ENCODE measurements at places on chromosomes 12 and 14.

DNA sequence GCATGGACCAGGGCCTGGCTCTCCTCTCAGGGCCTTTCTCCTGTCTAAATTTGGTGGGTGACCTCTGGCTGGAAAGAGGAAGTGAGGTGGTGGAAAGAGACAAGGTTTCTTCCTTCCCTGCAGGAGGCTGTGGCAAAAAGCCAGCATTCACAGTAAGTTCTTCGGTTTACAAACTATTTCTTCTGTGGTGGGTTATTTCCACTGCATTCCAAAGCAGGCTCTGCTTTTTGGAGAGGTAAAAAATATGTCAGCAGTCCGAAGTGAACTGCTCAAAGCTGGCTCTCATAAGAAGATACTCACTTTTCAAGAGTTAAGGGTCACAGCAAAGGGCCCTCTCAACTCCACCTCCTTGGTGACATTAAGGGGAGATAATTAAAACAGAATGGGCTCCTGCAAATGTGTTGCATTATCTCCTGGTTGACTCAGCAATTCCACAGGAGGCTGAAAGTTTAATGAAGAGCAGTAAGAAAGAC is 48.9 kb upstream of the POC1B start:
- no peak for DNase-seq

DNA sequence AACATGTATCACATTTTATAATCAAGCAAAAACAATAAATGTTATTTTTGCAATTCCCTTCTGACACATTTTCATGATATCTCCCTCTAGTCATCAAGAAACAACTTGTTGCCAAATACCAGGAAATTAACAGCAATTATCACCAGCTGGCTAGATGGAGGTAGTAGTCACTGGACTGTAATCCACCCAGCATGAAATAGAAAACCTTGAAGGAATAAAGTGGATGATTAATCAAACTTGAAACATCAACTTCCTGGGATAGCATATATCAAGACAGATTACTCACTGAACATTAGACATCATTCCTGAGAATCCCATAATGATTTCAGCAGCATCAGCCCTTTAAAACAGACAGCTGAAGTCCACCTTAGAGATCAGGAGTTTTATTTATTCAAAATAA is 259.0 kb downstream of the CCDC59 start:
- DNase-seq, result no peak

GRCh38 chr14:80809663-80810062 is 131.9 kb downstream of the CEP128 start:
- no peak for DNase-seq

DNA sequence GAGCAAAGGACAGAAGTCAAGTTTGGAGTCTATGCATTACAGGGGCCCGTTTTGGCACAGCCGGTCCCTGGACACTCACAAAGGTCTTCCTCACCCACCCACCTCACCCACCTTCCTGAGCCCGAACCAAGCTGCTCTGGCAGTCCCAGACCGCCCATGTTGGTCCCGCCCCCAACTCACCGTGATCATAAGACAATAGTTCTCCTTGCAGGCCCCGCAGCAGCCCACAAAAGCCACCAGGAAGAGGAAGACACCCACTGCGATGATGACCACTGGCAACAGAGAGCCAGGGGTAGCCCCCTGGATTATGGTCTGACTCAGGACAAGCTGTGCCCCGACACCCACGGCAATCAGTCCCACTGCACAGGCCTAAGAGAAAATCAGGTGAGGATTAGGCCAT is 1.8 kb downstream of the CD63 start:
- DNase-seq, result no peak

GRCh38 chr12:22275843-22276242 is 58.7 kb downstream of the ST8SIA1 start:
- DNase-seq, result no peak

DNA sequence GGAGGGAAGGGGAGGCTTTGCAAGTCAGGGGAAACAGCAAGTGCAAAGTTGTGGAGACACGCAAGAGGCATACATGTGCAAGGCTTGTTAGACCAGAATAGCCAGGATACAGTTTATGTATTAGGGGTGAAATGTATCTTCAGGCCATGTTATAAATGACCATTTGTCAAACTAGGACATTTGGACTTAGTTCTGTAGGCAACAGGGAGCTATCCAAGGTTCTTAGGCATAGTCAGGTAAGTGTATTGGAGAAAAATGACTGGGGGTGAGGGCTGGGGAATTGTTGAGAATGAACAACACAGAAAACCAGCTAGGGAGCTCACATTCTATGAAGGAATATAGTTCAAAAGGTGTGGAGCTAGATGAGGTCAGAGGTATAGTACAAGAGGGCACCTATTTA is 42.5 kb downstream of the TPH2 start:
- DNase-seq, result no peak

DNA sequence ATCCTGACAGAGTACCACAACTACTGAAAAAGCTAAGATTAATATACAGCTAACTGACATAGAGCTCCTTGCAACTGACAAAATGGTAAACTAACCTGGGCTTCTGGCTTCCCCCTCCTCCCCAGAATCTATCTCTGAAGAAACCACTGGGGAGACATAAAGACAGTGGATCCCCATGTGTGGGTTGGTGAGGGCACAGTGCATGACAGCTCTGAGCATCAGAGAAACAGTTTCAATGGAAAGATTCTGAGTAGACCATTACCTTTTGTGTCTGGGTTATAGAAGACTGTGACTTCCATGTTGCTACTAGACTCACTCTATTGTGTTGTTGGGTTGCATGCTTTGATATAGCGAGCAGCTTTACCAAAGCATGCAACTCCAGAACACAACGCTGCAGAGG is 247.4 kb downstream of the EFCAB11 start:
- DNase-seq, result no peak

- no peak for DNase-seq
These were observed 3.1 kb upstream of the GYS2 start for GRCh38 chr12:21607701-21608100.

DNA sequence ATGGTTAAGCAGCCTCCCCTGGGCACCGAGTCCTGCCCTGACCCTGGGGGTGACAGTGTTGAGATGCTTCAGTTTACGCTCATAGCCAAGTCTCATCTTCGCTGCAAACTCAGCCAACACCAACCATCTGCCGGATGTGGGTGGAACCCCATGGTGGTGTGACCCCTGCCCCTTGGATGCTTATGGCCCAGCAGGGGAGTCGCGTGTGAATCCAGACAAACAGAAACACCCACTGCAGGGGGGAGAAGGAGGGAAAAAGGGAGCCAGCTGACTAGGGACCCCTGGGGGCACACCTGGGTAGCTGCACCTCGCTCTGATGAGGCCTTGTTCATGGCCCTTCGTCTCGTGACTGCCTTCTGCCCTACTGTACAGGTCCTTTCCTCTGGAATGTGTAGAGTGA is 23.8 kb downstream of the AACS start:
- peak; percentile 40 for DNase-seq

DNA sequence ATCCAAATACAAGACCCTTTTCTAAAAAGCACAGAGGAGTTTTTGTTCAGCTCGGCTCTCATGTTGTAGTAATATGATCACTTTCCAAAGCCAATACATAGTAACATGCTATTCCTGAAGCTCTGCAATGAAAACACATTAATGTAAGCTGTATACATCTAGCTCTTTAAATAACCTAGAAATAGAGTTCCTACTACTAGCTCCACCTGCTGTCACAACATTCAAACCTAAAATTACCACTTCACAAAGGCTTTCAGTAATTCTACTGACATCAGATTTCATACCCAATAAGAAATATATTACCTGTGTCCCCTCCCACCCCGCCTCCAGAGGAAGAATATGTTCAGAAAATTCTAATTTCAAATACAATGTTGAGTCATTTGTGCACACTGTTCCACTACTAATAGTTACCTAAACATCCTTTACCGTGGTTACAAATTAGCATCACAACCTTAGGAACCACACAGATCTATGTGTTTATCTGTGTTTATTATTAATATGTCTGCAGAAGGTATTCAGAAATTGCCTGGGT is 17.8 kb downstream of the EFCAB11 start:
- DNase-seq, result no peak

DNA sequence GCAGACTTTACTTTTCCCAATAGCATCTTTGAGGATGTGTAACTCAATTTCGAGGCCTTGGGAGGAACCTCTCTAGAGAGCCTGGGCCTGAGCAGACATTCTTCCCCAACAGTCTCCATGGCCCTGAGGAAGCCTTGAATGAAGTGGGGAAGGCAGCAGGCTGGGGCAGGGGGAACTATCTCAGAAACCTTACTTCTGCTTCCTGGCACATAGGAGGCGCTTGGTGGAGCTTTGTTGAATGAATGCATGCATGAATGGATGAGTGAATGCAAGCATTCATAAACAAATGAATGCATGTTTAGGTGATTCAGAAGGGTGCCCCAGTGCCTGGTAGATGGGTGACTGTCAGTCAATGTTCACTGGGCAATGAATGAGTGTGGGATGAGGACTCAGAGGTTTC is 58.3 kb downstream of the GALNT16 start:
- no peak for DNase-seq

DNA sequence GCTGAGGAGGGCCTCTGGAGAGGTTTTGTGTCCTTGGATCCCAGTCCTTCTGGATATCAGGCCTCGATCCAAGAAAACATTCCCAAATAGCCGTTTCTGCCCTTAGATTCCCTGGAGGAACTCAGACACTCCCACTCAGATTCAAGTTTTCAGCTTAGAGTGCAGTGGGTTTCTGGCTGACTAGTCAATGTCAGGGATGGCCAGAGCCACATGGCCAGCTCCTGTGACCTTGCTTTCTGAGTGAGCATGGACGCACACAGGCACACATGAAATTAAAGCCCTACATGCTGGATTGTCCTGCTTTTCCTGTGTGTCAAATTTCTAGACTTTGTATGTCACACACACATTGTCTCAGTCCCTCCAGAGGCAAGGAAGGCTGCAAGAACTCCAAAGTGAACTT is 86.2 kb downstream of the TNFAIP2 start:
- DNase-seq, result no peak

- DNase-seq, result no peak
These were observed 82.5 kb downstream of the LMO3 start for GRCh38 chr12:16523284-16523950.

- no peak for DNase-seq
These were observed 39.3 kb upstream of the DDX11 start for GRCh38 chr12:31034372-31034771.

- DNase-seq, result no peak
These were observed 136.7 kb upstream of the GSC start for GRCh38 chr14:94906577-94906976.

DNA sequence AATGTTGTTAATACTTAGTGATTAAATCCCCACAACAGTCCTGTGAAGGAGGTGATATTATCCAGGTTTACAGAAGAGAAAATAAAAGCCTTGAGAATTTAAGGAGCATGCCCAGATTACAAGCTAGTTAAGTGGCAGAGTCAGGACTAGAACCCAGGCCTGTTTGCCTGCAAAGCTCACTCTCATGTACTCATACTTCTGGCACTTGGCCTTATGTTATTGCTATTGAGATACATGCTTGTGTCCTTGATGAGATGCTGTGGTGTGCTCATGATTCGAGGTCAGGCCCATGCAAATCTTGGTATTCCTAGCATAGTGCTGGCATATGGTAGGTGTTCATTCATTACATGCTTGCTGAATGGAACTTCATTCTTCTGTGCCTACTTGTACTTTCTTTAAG is 7.6 kb upstream of the EID3 start:
- no peak for DNase-seq

GRCh38 chr12:104741497-104742367 is 216.4 kb downstream of the SLC41A2 start:
- no peak for DNase-seq

- DNase-seq, result no peak
These were observed 86.1 kb downstream of the SYNE2 start for GRCh38 chr14:63939006-63939270.

- no peak for DNase-seq
These were observed 1141.2 kb upstream of the TMEM132C start for GRCh38 chr12:127125607-127126259.

DNA sequence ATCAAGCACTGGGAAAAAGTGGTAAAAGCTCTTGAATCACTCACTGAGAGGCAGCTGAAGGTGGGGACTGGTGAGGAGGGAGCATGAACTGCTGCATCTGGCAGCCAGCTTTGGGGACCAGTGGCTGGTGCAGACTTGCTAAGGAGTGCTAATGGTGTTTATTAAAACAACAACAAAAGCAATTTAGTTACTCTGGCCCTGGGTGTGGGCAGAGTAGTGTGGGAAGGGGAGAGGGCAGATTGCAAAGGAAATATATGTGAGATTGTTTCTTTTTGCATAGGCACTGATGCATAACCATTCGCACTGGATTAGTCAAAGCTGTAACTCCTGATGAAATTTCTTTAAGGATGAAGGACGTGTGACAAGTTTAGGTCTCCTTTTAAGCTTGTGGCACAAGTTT is 8.1 kb downstream of the TXNRD1 start:
- no peak for DNase-seq

GRCh38 chr12:131035245-131035681 is 81.6 kb downstream of the ADGRD1 start:
- no peak for DNase-seq

GRCh38 chr12:99978152-99978551 is 6.6 kb downstream of the ANKS1B start:
- DNase-seq, result peak; percentile 46

- DNase-seq, result peak; percentile 14
These were observed 24.3 kb downstream of the PPM1H start for GRCh38 chr12:62910549-62911169.

GRCh38 chr14:55243386-55243785 is 27.8 kb upstream of the FBXO34 start:
- DNase-seq, result no peak

- no peak for DNase-seq
These were observed 87.2 kb downstream of the ZFC3H1 start for GRCh38 chr12:71576496-71576895.

- no peak for DNase-seq
These were observed 276.5 kb upstream of the AMIGO2 start for GRCh38 chr12:47356129-47356700.

GRCh38 chr12:42178101-42178500 is 33.4 kb upstream of the GXYLT1 start:
- no peak for DNase-seq

DNA sequence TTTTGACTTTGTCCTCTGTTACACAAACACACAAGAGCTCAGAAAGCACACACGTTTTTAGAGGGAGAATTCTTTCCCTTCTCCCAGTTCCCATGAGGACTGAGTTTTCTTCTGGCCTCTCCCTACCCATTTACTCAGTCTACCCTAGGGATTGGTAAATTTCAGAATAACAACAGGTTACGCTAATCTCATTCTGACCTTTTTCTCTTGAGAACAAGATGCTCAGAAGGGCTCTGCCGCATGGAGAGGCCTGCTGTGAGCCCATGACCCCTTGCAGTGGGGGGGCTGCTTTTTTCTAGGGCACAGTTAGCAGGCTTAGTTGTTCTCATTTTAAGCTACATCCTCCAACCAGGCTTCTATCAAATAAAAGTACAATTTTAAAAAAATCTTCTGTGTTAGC is 69.5 kb downstream of the GPR135 start:
- no peak for DNase-seq

GRCh38 chr14:96109596-96110355 is 70.6 kb downstream of the C14orf132 start:
- DNase-seq, result no peak

- DNase-seq, result no peak
These were observed 2.6 kb upstream of the C12orf76 start for GRCh38 chr12:110050927-110051326.

GRCh38 chr14:95445676-95446075 is 70.8 kb downstream of the SYNE3 start:
- peak; percentile 30 for DNase-seq

All from NCI-H1092 treated with DMSO at 0.1 percent for 48 hours (cell line).